ENCODE measurements at places on chromosomes 5 and 9. TPM values are rescaled to one million over a fixed set of nuclear protein-coding genes. Genes with fewer than 3 reads are reported as not detected.

COL27A1 gene
- 14.5 TPM for total RNA-seq

MARVELD2 gene
- 2.6 TPM for total RNA-seq

CDH6 gene
- 0.10 TPM for total RNA-seq

MYMK gene
- not detected for total RNA-seq

UNC13B gene
- total RNA-seq, result 10.1 TPM

SPINK7 gene
- not detected for total RNA-seq

LCN15 gene
- not detected for total RNA-seq

CARTPT gene
- total RNA-seq, result not detected

AJM1 gene
- 3.5 TPM for total RNA-seq

SLC25A2 gene
- total RNA-seq, result not detected

ACTBL2 gene
- total RNA-seq, result 0.05 TPM

HTR4 gene
- not detected for total RNA-seq

DCTN3 gene
- 104 TPM for total RNA-seq

FGF10 gene
- total RNA-seq, result not detected

NUTM2F gene
- total RNA-seq, result not detected

AGXT2 gene
- not detected for total RNA-seq

SECISBP2 gene
- total RNA-seq, result 18.5 TPM

EGR1 gene
- total RNA-seq, result 7.2 TPM

KCNIP1 gene
- not detected for total RNA-seq

CYSRT1 gene
- 4.2 TPM for total RNA-seq

BHMT2 gene
- not detected for total RNA-seq

SELENOP gene
- total RNA-seq, result 0.10 TPM

ZDHHC11 gene
- 11.1 TPM for total RNA-seq

LPAR1 gene
- total RNA-seq, result 10.2 TPM

ANKHD1 gene
- 54.6 TPM for total RNA-seq

TPD52L3 gene
- total RNA-seq, result not detected

CDH10 gene
- 0.16 TPM for total RNA-seq

KIAA0825 gene
- 0.30 TPM for total RNA-seq

PRSS3 gene
- 13.2 TPM for total RNA-seq
